ENCODE measurements at places on chromosomes 2 and 18. TPM values are rescaled to one million over a fixed set of nuclear protein-coding genes. Genes with fewer than 3 reads are reported as not detected.

Gene RPRM
- polyA plus RNA-seq = 0.27 TPM

Gene ANKRD62
- not detected for polyA plus RNA-seq

Gene SLC5A7
- not detected for polyA plus RNA-seq

Gene OTX1
- not detected for polyA plus RNA-seq

Gene SMIM21
- not detected for polyA plus RNA-seq

Gene ST3GAL5
- polyA plus RNA-seq = 59.5 TPM

Gene PTH2R
- not detected for polyA plus RNA-seq

Gene LCT
- polyA plus RNA-seq = not detected

Gene KCNIP3
- polyA plus RNA-seq = 4.2 TPM

Gene IL36RN
- polyA plus RNA-seq = not detected

Gene RESP18
- polyA plus RNA-seq = 6.5 TPM

Gene TRIB2
- 65.4 TPM for polyA plus RNA-seq

Gene SLC4A3
- 7.6 TPM for polyA plus RNA-seq

Gene BMP10
- not detected for polyA plus RNA-seq

Gene IL1RL1
- not detected for polyA plus RNA-seq

Gene CERKL
- not detected for polyA plus RNA-seq

Gene MDH1B
- 11.8 TPM for polyA plus RNA-seq

Gene PKDCC
- not detected for polyA plus RNA-seq

Gene MAP3K19
- polyA plus RNA-seq = not detected

Gene VSNL1
- polyA plus RNA-seq = 442 TPM

Gene PLGLB2
- 1.7 TPM for polyA plus RNA-seq

Gene PDCD1
- not detected for polyA plus RNA-seq

Gene RIT2
- polyA plus RNA-seq = 15.9 TPM

Gene TUBA3E
- 0.20 TPM for polyA plus RNA-seq

Gene SCN7A
- polyA plus RNA-seq = 0.34 TPM

Gene DUSP2
- polyA plus RNA-seq = not detected

Gene REG1B
- polyA plus RNA-seq = not detected

Gene OSBPL6
- 35.2 TPM for polyA plus RNA-seq

Gene UGT1A3
- not detected for polyA plus RNA-seq

Gene CLEC4F
- polyA plus RNA-seq = not detected

Gene TPO
- polyA plus RNA-seq = 1.2 TPM

Gene DNAH7
- polyA plus RNA-seq = 2.3 TPM

Gene OTOS
- not detected for polyA plus RNA-seq

Gene MARCHF4
- polyA plus RNA-seq = 0.17 TPM

Gene RTP5
- polyA plus RNA-seq = not detected
